ENCODE measurements at places on chromosomes 16 and 17.

DNA sequence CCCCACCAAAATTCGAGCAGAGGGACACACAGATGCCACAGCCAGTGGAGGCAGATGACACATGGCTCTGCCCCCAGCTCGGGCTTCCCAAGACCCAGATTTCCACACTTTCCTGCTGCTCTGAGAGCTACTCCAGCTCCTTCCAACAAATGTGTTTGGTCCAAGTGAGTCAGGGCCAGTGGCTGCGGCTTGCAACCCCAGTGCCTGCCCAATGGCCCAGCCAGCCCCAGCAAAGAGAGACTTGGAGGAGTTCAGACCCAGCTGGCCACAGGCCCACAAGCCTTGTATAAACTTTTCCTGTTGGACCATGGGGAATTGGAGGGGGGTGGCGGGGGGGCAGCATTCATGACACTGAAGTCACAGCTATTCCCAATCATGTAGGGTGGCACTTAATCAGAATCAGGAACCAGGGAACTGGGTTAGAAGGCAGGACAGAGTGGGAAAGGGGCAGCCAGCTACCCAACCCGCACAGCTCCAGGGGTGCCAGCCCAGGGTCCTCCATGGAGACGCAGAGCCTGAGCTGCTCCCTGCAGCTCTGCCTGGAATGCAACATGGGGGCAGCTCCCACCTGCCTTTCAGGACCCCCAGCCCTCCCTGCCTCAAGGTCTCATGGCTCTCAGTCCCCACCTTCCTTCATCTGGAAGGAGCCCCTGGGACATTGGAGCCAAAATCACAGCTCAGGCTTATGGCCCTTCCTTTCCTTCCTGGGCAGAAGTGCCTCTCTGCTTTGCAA is 17.5 kb upstream of the C16orf78 start:
- DNase-seq, result no peak

GRCh38 chr17:18146980-18147379 is 36.6 kb upstream of the ALKBH5 start:
- DNase-seq, result no peak

- no peak for DNase-seq
Observed at GRCh38 chr17:39820541-39820940, 43.6 kb downstream of the IKZF3 start.

GRCh38 chr16:78289844-78290277 is 190.4 kb downstream of the WWOX start:
- DNase-seq, result no peak

- no peak for DNase-seq
Observed at GRCh38 chr16:2194852-2195321, 1.5 kb downstream of the CASKIN1 start.

GRCh38 chr16:82605076-82605475 is 21.7 kb upstream of the CDH13 start:
- no peak for DNase-seq

DNA sequence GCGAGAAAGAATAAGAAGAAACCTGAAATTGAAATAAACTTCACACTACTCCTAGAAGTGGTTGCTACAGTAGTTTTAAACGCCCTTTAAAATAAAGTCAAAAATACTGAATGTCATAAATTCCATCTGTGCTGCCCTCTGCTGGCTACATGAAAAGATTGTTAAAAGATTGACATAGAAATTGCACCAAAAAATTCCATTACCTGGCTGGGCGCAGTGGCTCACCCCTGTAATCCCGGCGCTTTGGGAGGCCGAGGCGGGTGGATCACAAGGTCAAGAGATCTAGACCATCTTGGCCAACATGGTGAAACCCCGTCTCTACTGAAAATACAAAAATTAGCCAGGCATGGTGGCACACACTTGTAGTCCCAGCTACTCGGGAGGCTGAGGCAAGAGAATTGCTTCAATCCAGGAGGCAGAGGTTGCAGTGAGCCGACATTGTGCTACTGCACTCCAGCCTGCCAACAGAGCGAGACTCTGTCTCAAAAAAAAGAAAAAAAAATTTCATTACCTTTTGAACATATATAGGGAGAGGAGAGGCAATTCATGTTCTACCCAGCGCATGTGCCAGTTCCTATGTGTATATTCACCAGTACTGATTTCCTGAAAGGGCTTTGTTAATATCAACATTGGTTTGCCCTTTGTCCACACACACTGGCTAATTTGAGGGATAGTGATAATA is 36.5 kb downstream of the CYTH1 start:
- peak; percentile 45 for DNase-seq

DNA sequence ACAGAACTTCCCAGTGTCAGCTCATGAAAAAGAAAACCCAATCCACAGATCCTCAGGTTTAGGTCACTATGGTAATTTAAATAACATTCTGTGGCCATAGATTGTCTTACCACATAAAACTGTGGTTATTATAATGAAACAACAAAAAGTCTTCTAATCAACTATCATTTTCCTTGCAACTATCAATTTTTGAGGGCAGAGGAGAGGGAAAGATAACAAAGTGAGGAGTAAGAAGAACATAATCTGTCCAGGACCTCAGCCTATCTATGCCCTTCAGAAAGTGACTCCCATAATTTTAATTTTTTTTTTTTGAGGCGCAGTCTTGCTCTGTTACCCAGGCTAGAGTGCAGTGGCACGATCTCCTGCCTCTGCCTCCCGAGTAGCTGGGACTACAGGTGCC is 4.0 kb upstream of the GGNBP2 start:
- DNase-seq, result no peak

- DNase-seq, result no peak
Observed at GRCh38 chr16:54489225-54490111, 202.9 kb upstream of the IRX3 start.

- DNase-seq, result no peak
Observed at GRCh38 chr17:65283704-65284103, 146.5 kb downstream of the RGS9 start.
